NCI-H2029 treated with DMSO at 0.1 percent for 48 hours (cell line): ENCODE measurements at places on chromosomes 11 and 22.

DNA sequence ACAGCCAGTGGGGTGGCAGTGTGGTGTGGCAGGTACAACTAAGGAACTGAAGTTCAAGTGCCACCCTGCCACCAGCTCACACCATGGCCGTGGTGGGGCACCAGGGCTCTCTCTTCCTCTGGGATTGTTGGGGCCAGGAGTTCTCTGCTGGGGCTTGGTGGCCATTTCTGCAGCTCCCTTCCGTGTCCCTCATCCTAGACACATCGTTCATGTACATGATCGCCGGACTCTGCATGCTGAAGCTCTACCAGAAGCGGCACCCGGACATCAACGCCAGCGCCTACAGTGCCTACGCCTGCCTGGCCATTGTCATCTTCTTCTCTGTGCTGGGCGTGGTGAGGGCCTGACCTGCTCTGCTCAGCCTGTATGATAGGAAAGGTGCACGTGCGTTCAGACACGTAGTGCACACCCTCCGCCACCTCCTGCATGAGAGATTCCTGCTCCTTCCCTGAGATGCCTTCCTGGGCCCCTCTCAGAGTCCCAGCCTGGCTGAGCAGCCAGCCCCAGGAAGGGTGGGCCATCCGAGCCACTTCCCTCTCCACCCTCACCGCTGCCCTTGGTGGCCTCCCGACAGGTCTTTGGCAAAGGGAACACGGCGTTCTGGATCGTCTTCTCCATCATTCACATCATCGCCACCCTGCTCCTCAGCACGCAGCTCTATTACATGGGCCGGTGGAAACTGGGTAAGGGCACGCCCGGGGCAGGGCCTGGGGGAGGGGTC lies 7.3 kb upstream of the TAGLN start:
- no peak for DNase-seq

DNA sequence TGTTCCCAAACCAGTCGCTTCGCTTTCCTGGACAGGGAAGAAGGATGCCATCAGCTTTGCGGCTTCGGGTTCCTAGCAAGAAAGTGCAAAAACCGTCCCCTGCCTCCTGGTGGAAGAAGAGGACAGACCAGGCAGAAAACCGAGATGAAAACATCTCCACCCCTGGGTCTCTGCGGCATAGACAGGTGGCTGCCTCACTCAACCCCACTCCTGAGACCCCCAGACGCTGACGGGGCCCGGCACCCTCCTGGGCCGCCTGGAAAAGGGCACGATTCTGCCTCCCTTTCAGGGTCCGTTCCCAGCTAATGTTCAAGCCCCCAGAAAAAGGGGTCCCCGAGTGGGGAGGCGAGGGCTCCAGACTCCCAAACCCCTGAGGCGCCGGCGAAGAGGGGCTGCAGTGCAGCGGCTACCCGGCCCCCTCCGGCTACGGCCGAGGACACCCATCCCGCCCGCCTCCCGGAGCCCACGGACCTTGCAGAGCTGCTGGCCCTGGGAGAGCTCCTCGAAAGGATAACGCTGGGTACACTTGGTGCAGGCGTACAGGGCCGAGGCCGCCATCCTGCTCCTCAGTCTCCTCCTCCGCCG lies 569 bp downstream of the FAM76B start:
- DNase-seq = no peak

DNA sequence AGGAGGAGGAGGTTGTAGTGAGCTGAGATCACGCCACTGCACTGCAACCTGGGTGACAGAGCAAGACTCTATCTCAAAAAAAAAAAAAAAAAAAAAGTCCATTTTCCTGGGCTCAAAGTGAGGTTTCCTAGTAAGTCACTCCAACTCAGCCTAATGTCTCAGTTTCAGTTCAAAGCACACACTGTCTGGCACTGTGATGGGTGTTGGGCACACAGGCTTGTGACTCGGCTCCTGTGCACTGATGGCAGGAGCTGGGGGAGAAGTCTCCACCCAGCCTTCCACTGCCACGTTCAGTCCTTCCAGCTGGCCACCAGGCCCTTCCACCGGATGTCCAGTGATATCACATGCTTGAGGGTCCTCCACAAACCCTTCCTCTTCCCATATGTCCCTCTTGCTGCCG lies 186.0 kb downstream of the CEP164 start:
- no peak for DNase-seq

- no peak for DNase-seq
Observed at GRCh38 chr11:113553235-113553634, 78.0 kb upstream of the DRD2 start.

- DNase-seq = no peak
Observed at GRCh38 chr22:28116219-28116673, 197.2 kb upstream of the PITPNB start.

- DNase-seq = no peak
Observed at GRCh38 chr11:11472106-11472505, 119.1 kb upstream of the CSNK2A3 start.

- DNase-seq = no peak
Observed at GRCh38 chr11:9273376-9274336, 8.5 kb upstream of the DENND5A start.

- DNase-seq = no peak
Observed at GRCh38 chr11:18739685-18740084, 13.7 kb upstream of the IGSF22 start.

GRCh38 chr11:134393638-134394037 lies 18.4 kb downstream of the B3GAT1 start:
- DNase-seq = no peak

DNA sequence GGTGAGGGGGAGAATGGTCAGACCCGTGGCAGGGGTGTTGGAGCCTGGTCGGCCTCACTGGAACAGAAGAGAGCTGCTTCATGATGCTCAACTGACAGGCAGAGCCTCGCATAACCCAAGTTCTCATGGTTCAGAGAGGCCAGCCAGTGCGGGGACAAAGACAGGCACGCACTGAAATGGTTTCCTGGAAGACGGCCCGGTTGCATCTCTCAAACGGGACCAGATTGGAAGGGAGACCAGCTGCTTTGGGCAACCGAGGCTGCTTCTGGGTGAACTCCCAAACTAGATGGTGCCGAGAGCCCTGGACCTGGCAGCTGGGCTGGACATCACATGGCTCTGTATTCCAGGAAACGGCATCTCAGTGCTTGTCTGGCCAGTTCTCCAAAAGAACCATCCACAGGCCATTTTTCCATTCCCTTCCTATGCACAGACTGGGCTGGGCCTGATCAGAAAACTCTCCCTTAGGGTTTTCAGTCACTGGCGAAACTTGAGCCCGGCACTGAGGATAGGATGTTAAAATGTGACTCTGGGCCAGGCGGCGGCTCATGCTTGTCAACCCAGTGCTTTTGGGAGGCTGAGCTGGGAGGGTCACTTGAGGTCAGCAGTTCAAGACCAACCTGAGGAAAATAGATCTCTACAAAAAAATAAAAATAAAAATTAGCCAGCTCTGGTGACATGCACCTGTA lies 80.1 kb upstream of the PRODH start:
- no peak for DNase-seq

- DNase-seq = no peak
Observed at GRCh38 chr11:102824556-102824955, 18.9 kb downstream of the MMP3 start.

DNA sequence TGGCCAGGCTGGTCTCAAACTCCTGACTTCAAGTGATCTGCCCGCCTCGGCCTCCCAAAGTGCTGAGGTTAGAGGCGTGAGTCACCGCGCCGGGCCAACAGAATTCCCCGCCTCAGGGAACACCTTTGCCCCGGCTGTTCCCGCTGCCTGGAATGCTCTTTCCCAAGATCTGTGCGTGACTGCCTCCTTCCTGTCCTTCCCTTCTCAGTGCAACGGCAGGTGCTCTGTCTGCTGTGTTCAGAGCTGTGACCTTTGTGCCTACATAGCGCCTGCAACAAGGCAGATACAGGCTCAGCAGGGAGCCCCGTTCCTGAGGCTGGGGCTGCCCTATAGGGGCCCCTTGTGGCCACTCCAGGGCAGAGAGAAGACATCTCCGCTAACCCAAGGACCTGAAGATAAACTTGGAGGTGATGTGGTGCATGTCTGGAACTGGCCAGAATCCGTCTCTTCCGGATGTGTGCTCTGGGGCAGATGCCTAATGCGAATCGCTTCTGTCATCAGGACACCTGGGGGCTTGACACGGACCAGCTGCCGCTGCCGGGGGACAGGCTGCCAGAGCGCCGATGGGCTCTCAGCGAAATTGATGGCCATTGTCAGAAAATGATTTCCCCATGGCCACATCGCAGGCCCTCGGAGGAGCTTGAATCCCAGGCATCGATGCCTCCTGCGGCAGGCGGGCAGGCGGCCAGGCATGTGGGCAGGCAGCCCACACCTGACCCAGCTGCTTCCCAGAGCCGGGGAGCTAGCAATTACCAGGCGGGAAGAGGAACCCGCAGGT lies 43.5 kb upstream of the TCF20 start:
- DNase-seq = peak; percentile 69
